T1000 (cell line): ENCODE measurements at places on chromosomes 5 and 9.

DNA sequence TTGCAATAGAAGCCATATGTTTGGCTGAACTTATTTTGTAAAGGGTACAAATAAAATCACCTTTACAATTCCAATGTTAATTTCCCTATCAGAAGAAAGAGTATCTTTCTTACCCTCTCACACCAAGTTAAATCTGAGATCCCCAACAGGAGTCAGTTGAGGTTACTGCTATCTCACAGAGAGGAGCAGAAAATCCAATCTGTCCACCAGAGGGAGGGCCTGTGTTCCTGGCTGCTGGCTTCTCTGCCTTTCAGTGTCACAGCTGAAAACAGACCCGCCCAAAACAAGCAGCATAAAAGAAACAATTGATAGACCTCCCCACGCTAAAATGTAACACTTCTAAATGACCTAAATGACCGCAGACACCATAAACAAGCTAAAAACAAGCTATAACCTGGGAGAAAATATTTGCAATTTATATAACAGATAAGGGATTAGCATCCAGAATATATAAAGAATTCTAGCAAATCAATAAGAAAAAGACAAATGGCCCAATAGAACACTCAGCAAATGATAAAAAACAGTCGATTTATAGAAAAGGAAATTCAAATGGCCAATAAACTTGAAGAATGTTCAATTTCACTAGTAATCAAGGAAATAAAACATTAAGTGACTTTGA is 24.5 kb upstream of the MVB12B start:
- no peak for DNase-seq

DNA sequence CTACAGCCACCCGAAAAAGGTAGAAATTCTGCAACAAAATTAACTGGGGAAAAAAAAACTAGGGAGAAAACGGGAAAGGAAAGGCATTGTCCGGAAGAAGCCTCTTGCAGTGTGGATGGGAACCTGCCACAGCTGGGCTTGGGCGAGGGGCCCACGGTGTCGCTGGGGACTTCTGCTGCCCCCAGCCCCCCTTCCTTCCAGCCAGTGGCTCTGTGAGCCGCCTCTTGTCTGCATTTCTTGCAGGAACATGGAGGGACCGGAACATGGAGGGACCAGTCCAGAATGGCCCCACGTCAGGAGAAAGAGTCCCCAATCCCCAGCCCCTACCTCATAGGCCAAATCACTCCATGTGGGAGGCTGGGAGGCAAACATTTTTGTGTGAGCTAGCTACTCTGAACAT is 36.9 kb upstream of the EXOC3 start:
- DNase-seq, result no peak

- no peak for DNase-seq
These were observed 4.2 kb upstream of the SNAPC4 start for GRCh38 chr9:136403915-136404800.

DNA sequence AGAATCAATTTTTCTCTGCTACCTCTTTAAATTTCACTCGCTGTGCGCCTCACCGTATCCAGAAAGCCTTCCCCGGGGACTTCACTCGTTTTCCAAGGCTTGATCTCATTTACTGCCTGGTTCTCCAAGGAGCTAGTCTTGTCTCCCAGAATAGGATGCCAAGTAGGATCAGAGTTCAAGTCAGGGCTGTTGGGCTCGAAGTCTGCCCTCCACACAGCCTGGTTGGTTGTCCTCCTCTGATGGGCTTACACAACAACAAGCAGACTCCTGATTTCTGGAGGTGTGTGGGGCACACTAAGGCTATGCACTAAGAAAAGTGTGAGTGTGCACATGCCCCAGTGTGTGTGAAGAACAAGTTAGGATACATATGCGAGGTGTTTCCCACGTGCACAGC is 14.0 kb upstream of the TNIP1 start:
- DNase-seq, result no peak

DNA sequence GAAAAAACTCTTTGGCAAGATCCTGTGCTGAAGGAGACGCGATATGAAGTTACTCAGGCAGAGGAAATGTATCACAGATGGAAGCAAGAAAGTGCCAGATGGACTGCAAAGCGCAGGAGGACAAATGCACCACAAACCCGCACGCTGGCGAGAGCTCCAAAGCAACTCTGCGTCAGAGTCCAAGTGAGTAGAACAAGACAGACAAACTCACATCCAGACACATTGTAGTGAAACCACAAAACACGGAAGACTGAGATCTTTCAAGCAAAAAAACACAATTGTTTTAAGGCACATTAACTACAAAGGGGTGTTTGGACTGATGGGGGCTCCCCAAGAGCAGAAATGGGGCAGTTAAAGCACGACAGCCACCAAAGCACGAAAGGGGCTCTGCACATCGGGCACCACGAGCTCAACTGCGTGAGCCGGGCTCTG is 39.2 kb upstream of the NKD2 start:
- no peak for DNase-seq

GRCh38 chr5:73895471-73895870 is 269.5 kb downstream of the ARHGEF28 start:
- no peak for DNase-seq

DNA sequence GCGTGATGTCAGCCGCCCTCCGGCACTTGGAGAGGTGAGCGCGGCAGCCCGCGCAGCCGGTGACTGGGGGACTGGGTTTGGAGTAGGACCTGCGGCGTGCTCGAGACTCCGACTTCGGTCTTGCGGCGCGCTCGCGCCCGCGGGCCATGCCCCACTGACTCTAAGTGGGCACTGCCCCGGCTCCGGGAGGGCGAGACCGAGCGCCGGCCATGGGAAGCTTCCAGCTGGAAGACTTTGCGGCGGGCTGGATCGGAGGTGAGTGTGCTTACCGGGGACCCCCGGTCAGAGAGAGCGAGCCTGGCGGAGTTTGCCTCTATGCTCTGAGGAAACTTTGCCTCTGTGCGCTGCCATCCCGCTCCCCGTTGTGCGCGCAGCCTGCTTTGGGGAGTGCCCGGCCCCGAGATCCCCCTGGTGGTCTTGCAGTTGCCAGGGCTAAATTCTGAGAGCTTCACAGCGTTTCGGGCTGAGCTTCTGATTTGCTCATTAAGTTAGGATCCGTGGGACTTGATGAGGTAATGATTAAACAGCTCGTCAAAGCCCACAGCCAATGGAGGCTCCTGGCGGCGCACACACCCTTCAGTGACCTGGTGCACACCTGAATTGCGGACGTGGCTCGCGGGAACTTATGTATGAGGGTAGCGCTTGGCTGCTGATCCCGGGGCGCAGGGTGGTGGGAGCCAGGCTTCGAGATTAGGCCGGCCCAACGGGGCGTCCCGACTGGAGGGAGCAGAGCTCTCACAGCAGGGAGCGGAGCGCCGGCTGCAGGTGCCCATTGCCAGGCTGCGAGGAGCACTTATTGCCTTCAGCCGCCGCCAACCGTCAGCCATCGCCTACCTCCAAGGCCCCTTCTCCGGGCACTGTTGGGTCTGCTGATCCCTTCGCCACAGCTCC is at the start of gene SLC25A48:
SLC25A48 (plus strand) TSS at position 25 of the 891 bp plus-strand sequence; CDS start at position 210, 185 bp downstream.
- DNase-seq, result no peak
